GM10248 (cell line): ENCODE measurements at places on chromosomes 3 and 15.

DNA sequence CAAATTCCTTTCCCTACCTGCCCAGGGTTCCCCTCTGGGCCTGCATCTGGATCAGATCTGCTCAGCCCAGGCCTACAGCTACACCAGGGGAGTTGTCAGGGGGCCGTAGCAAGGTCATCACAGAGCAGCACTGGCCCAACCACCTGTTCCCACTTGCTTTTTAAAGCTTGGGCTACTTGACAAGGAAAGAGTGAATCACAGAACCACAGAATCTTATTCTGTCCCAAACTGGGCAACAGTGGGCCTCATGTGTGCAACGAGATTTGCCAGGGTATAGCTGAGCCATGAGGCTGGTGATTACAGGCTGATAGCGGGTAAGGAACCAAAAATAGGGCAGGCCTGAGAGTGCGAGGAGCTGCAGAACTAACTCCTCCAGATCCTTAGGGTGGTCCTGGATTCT is 66.7 kb downstream of the MYLK start:
- no peak for DNase-seq

- DNase-seq = no peak
These were observed 139.6 kb downstream of the GRM7 start for GRCh38 chr3:7000501-7000900.

GRCh38 chr3:113966172-113966571 is 18.4 kb downstream of the ZDHHC23 start:
- no peak for DNase-seq

DNA sequence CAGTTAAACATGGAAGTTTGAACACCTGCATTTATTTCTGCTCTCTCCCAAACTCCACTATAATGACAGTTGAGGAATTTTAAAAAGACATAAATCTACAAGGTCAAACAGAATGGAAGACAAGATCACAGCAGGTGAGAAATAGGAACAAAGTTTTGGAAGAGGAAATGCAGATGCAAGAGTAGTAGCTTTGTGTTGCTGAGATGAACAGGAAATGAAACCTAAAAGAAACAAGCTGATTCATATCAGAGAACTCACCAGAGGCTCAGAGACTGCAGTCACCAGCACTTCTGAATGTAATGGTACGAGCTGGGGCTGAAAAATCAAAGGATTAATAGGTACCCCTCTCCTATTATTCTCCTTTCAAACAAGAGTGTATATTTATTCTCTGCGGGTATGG is 459.9 kb downstream of the RAP2B start:
- DNase-seq = peak; percentile 21

- DNase-seq = no peak
These were observed 19.2 kb downstream of the PXK start for GRCh38 chr3:58351920-58352319.

- no peak for DNase-seq
These were observed 8.6 kb upstream of the TCAIM start for GRCh38 chr3:44329946-44330345.

GRCh38 chr3:3351226-3351625 is 171.7 kb upstream of the CRBN start:
- DNase-seq = no peak

DNA sequence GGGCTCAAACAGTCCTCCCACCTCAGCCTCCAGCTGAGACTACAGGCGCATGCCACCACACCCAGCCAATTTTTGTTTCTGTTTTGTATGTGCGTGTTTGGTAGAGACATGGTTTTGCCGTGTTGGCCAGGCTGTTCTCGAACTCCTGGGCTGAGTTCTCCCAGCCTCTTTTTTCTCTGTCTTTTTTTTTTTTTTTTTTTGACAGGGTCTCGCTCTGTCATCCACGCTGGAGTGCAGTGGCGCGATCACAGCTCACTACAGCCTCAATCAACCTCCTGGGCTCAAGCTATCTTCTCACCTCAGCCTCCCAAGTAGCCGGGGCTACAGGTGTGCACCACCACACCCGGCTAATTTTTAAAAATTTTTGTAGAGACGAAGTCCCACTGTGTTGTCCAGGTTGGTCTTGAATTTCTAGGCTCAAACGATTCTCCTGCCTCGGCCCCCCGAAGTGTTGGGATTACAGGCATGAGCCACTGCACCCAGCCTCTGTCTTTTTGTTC is 867 bp upstream of the DCAF1 start:
- DNase-seq = no peak

GRCh38 chr15:100598655-100599054 is 3.3 kb downstream of the LINS1 start:
- no peak for DNase-seq

GRCh38 chr3:30443756-30444673 is 162.4 kb upstream of the TGFBR2 start:
- DNase-seq = no peak

DNA sequence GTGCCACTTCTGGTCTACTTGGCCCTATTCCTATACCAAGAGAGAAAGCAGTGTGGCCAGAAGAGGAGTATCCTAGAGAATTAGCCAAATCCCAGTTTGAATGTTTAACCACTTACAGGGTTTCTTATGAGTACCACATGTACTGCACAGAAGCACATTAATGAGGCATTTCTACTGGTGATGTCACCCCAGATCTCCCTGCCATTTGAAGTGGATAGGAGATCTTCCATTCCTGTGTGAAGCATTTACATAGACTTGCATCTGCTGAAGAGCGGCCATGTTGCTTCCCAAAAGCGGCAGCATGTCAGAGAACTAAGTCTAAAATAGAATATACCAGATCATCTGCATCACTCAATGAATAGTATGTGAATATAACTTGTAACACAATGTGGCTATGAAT is 108.4 kb upstream of the TUSC7 start:
- no peak for DNase-seq

- no peak for DNase-seq
These were observed 47.6 kb downstream of the IDH2 start for GRCh38 chr15:90054618-90055097.

DNA sequence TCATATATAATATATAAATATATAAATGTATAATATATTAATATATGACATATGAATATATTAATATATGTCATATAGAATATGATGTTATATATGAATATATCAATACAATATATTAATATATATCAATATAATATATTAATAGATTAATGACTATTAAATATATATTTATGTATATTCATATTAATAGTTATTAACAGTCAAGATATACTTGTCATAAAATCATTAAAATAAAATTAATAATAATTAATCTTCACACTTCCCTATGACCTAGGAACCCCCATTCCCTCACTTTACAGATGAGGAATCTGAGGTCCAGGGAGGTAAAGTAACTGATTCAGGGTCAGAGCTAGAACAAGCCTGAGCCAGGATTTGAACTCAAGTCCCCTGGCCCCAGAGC is 70.6 kb upstream of the SLC6A11 start:
- no peak for DNase-seq

GRCh38 chr15:73924171-73924921 is 1.9 kb upstream of the LOXL1 start:
- DNase-seq = no peak

- DNase-seq = no peak
These were observed 526.0 kb upstream of the NR2F2 start for GRCh38 chr15:95804484-95804883.

- no peak for DNase-seq
These were observed 5.3 kb upstream of the RBPMS2 start for GRCh38 chr15:64780600-64781156.

GRCh38 chr15:77020348-77021087 is 25.6 kb downstream of the PSTPIP1 start:
- DNase-seq = no peak

DNA sequence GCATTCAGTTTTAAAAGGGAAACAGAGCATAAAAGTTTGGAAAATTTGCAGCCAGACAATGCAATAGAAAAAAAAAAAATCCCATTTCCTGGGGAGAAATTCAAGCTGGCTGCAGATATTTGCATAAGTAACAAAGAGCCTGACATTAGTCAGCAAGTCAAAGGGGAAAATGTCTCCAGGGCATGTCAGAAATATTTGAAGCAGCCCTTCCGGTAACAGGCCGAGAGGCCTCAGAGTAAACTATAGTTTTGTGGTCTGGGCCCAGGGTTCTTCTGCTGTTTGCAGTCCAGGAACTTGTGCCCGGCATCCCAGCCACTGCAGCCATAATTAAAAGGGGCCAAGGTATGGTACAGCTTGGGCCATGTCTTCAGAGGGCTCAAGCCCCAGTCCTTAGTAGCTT is 411.6 kb upstream of the BCHE start:
- no peak for DNase-seq

DNA sequence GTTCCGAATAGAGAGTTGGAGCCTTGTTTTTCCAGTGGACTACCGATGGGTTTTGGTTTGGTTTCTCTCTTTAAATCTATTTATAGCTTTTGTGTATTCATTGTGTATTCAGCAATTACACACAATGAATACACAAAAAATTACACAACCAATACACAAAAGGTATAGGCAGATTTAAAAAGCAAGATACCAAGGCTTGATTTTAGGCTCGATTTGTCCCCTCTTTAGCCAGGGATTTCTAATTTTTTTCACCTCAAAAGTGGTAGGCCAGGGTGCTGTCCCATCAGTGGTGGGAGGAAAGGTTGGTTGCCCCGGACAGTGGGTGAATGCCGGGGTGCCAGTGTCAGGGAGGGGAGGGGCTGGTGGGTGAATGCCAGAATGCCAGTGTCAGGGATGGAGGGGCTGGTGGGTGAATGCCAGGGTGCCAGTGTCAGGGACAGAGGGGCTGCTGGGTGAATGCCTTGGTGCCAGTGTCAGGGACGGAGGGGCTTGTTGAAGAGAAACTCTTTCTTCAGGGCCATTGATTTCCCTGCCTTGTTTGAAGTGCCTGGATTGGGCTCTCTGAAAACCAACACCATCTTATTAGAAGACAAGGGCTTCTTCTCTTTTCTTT is 186.2 kb downstream of the GOLGA6L6 start:
- DNase-seq = peak; percentile 36

DNA sequence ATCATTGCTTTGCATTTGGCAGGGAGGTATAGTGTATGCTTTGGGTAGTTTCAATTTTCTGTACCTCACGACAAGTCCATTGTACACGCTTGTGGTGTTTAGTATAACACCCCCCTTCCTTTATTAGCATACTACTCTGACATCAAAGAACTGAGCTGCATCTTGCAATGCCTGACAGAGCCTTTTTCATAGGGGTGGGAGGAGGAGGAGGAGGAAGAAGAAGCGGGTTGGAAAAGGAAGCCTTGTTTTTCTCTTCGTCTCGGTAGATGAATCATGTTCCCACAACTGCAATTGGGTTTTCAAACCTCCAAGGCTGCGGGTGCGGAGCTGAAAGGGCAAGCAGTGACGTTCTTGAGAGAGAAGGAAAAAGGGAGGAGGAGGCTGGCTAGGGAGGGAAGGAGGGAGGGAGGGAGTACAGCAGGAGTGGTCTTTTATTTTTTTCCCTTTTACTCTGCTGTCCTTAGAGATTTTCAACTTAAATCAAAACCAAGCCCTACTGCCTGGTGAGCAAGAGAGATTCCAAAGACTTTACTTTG is 175.7 kb downstream of the KLHL25 start:
- DNase-seq = peak; percentile 32

DNA sequence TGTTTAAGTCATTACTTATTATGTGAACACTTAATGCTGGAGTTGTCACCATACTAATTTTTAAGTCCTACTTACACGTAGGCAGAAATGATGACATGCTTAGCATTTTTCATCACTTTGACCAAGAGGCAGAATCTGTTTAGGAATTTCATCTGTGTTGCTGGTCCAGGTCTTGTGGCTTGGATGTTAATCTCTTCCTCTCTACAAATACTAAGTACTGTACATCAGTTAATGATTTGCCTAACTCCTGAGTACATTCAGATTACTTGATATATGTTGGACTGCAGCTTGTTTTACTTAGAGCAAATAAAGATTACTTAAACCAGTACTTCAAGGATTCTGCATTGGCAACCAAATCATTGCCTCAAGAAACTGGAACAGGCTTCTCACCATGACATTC is 8.6 kb downstream of the SNRK start:
- DNase-seq = no peak

GRCh38 chr3:183281126-183281797 is 28.2 kb downstream of the B3GNT5 start:
- DNase-seq = no peak

- no peak for DNase-seq
These were observed 3.4 kb upstream of the FAM43A start for GRCh38 chr3:194682189-194682693.

DNA sequence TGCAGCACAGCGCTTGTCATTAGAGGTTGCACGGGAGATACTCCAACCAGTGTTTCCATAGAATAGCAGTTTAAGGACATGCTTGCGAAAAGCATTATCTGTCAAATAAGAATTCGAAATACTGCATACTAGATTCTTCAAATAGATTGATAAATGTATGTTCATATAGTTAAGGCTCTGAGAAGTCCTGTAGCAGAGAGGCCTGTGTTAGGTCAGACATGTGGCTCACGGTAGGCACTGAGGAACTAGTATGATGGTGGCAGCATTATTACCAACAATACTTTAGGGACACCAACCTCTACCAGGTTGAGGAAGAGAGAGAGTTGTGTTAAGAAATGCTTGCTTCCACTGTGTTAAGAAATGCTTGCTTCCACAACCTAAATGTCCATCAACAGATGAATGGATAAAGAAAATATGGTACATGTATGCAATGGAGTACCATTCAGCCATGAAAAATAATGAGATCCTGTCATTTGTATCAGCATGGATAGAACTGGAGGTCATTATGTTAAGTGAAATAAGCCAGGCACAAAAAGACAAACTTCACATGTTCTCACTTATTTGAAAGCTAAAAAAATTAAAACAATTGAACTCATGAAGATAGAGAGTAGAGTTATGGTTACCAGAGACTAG is 14.9 kb downstream of the MTMR14 start:
- no peak for DNase-seq

DNA sequence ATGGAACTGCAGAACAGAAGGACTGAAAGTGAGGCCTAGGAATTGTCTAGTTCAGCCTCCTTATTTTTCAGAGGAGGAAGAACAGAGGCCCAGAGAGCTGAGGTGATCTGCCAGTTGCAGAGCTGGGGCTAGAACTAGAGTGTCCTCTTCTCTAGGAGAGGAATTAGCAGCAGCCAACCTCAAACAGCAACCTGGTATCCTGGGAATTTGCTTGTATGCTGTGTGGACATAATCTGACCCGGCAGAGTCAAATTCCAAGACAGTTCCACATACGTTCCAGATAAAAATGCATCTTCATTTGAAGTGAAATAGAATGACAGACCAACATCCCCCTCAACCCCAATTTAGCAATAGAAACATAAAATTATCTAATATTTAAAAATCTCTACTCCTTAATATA is 13.5 kb upstream of the TSC22D2 start:
- no peak for DNase-seq

GRCh38 chr3:50525987-50526386 is 22.6 kb upstream of the CACNA2D2 start:
- DNase-seq = peak; percentile 72

DNA sequence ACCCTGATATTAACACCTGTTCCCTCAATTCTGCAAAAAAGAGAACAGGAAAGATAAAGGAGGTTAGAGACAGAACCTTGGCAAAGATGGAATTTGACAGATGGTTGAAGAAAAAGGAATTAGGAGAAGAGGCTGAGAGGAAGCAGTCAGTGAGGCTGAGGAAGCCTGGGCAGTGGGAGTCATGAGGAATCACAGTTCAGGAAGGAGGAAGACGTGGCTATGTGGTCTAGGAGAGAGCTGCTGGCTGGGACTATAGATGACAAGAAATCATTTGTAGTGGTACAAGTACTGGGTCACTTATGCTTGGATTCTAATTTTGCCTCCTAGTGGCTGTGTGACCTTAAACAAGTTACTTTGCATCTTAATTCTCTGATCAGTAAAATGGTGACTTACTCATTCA is 49.0 kb downstream of the LARS2 start:
- no peak for DNase-seq

GRCh38 chr3:106268696-106269095 is 399.9 kb upstream of the CBLB start:
- DNase-seq = no peak

- DNase-seq = no peak
These were observed 64.3 kb downstream of the CMTM8 start for GRCh38 chr3:32302601-32303398.

- no peak for DNase-seq
These were observed 3.0 kb downstream of the SELENOT start for GRCh38 chr3:150605998-150606641.
